GM23338 (cell line): ENCODE measurements at places on chromosomes 12 and 14. TPM values are rescaled to one million over a fixed set of nuclear protein-coding genes. Genes with fewer than 3 reads are reported as not detected.

KRT74 gene
- not detected in 2 replicates for total RNA-seq

DNA sequence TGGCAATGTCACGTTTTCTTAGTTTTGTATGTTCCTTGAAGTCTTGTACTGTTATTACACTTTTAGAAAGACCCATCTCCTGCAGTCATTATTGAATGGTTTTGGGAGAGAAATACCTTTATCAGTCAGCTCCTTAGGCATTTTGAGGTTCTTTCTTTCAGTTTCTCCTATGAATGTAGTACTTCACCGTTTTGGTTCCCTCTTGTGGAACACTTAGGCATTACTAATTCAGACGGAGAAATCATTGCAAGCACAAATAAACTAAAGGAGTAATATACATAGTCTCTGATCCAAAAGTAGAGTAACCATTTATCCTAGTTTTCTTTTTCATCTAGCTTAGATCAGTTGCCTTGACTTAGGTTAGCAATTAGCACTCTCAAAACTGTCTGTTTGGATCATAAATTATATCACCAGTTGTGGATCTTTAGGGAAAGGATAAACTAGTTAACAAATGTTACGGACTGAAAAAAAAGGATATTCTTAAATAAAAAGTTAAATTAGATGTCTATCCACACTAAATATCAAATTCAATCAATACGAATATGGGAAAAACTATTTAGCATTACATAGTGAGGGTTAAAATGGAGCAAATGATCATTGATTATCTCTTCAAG lies 1538.3 kb upstream of the SEL1L start:
- DNase-seq: peak; percentile 73

GRCh38 chr12:109539508-109539907 lies 33.8 kb downstream of the MMAB start:
- DNase-seq: no peak

DNA sequence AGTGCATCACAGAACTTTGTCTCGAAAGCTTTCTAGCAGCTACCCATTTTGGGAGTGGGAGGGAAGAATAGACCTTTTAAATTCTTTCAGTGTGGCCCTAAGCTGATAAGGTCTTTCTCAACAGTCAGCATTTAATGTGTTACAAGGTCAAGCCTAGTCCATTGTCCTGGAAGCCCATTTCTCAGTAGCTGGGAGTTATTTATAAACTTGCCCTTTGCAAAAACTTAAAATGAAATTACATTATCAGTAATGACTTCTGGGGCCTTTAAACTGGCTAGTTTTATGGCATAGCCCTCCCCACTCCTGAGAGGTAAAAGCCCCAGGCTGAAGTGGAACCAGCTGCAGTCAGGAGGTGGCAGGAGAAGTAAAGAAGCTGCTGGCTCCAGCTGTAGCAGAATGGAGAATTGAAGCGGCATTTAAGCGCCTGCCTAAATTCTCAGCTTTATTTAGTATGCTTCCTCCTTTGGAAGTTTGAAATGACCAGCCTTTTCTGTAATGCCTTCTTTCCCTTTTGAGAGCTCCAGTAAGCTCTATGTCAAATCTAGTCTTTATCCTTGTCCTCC lies 12.4 kb downstream of the COPZ1 start:
- no peak for DNase-seq

KRT73 gene
- total RNA-seq: not detected in 2 replicates

RFX4 gene
- total RNA-seq: 2.1 TPM in 1 of 2 replicates, not detected in the other

DNA sequence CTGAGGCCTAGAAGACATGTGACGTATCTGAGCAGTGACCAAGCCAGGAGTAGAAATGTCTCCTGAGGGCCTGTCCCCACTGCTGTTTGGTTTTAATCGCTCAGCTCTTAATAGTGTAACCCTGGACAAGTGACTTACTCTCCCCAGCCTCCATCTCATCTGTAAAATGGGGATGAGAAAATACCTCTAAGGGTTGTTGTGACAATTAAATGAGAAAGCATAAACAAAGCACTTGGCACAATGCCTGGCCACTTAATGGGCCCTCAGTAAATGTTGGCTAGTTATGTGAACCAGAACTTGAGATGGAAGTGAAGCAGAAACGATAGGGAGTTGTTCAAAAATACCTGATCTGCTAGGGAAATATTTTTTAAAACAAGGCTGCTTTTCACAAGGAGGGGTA lies 58.2 kb downstream of the HMGA2 start:
- no peak for DNase-seq

- no peak for DNase-seq
These were observed 80.6 kb upstream of the GSC start for GRCh38 chr14:94850309-94851211.

GRCh38 chr14:69439521-69440270 lies 41.2 kb downstream of the SLC39A9 start:
- peak; percentile 67 for DNase-seq

GPR65 gene
- total RNA-seq: not detected in 2 replicates

AKAP5 gene
- total RNA-seq: 3.2 and 3.4 TPM in 2 replicates

DNA sequence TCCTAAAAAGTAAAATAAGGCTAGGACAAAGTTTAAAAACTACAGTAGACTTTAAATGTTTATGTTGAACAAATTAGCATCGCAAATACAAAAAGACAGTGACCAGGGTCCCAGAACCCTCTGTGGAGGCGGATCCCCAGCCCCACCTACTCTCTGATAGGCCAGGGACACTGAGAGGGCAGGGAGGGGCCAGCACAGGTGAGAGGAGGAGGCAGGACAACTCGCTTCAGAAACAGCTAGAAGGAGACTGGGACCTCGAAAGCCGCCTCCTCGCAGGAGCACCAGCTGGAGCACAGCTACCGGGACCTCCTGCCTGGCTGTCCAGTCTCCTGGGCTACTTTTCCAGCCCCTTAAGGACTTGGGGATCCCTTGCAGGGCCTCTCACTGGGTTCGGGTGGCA lies 992 bp downstream of the DNAH10 start:
- DNase-seq: peak; percentile 90

GRCh38 chr12:8590842-8591545 lies 21.7 kb downstream of the AICDA start:
- DNase-seq: peak; percentile 53

DNA sequence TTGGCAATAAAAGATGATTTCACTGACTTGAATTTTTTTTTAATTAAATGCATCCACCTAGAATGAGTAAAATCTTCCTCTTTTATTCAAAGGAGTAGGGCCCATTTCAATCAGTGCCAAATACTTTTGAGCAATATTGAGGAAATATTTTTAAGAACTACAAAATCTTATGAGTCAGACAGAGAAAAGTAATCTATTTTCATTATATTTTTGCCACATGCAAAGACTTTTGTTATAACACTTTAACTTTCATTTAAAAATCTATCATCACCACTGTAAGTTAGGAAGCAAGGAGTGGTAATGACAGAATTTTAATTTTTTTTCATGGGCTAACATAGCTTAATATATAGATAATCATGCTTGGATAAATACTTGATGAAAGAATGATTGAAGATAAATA lies 345.2 kb upstream of the KITLG start:
- no peak for DNase-seq
